ENCODE measurements at places on chromosomes 4 and X.

- no peak for DNase-seq
These were observed 115.7 kb downstream of the NDST4 start for GRCh38 chr4:114997576-114998247.

DNA sequence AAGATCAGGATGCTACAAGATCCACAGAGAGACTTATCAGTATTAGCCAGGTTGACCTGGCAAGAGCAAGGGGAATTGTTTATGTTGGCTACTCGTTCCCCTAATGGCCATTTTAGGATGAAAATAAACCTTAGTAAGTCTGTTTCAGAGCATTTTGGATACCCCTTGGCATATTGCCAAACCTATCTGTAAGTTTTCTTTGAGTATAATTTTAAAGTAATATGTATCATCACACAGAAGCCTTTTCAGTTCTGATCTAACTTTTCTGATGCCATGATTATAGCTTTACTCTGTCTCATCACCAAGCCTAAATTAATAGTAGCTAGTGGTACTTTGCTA is 99.7 kb downstream of the TSPAN7 start:
- no peak for DNase-seq

DNA sequence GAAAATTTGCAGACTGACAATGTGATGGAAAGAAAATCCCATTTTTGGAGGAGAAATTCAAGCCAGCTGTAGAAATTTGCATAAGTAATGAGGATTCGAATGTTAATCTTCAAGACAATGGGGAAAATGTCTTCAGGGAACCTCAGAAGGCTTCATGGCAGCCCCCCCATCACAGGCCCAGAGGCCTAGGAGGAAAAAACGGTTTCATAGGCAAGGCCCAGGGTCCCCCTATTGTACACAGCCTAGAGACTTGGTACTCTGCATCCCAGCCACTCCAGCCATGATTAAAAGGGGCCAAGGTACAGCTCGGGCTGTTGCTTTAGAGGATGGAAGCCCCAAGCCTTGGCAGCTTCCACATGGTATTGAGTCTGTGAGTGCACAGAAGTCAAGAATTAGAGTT is 303.6 kb upstream of the PCDH7 start:
- no peak for DNase-seq

GRCh38 chrX:18047491-18047890 is 173.2 kb downstream of the BEND2 start:
- no peak for DNase-seq

DNA sequence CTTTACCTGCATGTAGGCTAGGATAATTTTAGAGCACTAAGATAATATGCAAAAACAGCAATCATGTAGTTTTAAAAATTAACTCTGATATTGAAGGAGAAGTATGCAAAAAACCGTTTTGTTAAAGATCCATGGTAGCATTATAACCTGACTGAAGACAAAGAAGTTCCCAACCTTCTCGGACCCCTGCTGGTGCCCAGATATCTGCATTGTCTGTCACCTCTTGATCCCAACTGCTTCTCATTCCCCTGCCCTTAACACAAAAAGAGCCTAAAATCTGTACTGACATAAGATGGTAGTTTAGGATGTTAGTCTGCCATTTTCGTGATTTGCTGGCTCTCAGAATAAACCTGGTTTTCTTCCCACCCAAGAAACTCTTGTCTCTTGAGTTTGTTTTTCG is 61.5 kb upstream of the UCP1 start:
- DNase-seq, result no peak

DNA sequence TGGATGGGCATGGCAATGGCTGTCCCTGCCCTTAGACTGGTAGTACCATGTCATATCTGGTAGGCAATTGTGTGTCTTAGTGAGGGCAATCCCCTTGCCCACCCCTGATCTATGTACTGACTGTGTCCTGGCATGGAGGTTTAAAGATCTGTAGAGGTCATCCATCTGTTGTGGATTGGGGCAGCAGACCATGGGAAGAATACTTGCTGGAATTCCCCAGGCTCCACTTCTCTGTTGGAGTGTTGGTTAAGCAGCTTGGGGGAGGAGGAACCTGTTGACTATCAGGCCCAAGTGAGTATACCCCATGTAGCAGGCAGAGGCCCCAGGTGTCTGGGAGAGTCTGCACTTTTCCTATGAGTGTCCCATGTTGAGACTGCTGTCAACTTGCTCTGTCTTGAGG is 246.7 kb upstream of the DIPK2B start:
- no peak for DNase-seq

Data from T-helper 1 cell (primary cell).